ENCODE measurements at places on chromosomes 1 and 21. TPM values are rescaled to one million over a fixed set of nuclear protein-coding genes. Genes with fewer than 3 reads are reported as not detected.

C1orf185 gene
- total RNA-seq, result not detected

GUCA2B gene
- total RNA-seq, result not detected

C1QA gene
- not detected for total RNA-seq

PTCH2 gene
- 0.05 TPM for total RNA-seq

FCRL1 gene
- not detected for total RNA-seq

Measured in smooth muscle cell of the umbilical artery (primary cell).